ENCODE measurements at places on chromosomes 7 and 10.

DNA sequence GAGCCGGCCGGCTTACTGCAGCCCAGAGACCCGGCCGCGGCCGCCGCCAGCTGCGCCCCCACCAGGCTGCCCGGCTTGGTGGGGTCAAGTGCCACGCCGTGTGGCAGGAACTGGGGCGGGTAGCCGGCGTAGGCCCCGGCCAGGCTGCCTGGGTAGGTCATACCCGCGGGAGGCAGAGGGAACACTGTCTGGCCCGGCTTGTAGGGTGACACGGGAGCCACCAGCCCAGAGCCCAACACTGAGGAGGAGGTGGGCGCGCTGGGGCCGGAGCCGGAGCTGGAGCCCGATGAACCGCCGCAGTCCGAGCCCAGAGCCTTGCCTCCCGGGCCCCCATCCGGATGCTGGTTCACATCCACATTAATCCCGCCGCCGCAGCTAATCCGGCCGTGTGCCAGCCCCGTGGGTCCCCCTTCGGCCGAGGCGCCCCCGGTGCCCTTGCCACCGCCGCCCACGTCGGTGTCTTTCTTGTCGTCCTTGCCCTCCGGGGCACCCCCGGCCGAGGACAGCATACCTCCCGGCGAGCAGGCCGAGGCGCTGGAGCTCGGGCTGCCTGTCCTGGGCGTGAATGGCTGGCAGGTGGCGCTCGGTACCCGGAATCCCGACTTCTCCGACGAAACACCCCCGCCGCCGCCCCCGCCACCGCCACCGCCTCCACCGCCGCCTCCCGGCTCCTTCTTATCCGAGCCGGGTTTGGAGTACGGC lies 2.0 kb downstream of the ZNF503 start:
- peak; percentile 79 for DNase-seq

GRCh38 chr10:114431414-114432135 lies 27.3 kb upstream of the AFAP1L2 start:
- DNase-seq = peak; percentile 30

- peak; percentile 24 for DNase-seq
These were observed 13.0 kb upstream of the WIPI2 start for GRCh38 chr7:5177060-5177459.

GRCh38 chr10:48274636-48275035 lies at the start of gene FRMPD2:
Gene FRMPD2, minus strand, starts transcription at chr10:48274696. Its CDS starts 129 bp downstream, at chr10:48274567.
- no peak for DNase-seq

Data from RWPE1 (cell line).